ENCODE measurements at places on chromosomes 5 and 9.

- no peak for DNase-seq
Measured at GRCh38 chr9:100465274-100465673, 7.7 kb upstream of the TMEFF1 start.

- no peak for DNase-seq
Measured at GRCh38 chr5:2378108-2378507, 373.4 kb downstream of the IRX2 start.

DNA sequence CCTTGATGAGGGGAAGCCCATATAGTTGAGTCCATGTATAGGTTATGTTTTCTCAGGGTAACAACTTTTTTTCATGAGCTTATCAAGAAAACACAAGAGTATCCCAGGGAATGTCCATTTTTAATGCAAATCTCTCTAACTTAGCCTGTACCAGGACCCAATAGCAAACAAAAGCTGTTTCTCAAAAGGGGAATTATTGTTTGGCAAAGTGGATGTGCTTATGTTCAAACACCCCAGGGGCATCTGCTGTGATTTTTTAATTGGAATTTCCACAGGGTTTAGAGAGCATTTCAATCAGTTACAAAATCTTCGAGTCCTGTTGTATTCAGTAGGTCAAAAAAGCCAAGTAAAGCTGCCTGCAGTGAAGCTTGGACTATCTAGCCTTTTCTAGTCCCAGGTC lies 33.4 kb upstream of the CSNK1G3 start:
- no peak for DNase-seq

DNA sequence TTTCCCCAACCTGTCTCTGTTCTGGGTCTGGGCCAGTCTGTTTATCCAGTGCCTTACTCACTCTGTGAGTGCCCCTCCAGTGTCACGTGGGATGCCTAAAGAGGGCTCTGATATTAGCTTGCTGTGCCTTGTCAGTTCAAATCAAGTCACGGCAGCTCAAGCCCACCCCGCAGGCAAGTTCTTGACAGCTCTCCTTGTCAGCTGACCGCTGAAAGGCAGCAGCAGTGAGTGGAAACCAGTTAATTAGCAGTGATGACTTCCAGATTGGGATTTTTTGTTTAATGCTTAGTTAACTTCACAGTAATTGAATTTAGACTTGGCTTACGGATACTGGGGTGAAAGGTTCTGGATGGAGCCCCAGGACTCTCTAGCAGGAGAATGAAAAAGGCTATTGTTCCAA lies 210.1 kb downstream of the PSAT1 start:
- no peak for DNase-seq

- DNase-seq = no peak
Measured at GRCh38 chr5:7018198-7018597, 305.0 kb downstream of the TENT4A start.

DNA sequence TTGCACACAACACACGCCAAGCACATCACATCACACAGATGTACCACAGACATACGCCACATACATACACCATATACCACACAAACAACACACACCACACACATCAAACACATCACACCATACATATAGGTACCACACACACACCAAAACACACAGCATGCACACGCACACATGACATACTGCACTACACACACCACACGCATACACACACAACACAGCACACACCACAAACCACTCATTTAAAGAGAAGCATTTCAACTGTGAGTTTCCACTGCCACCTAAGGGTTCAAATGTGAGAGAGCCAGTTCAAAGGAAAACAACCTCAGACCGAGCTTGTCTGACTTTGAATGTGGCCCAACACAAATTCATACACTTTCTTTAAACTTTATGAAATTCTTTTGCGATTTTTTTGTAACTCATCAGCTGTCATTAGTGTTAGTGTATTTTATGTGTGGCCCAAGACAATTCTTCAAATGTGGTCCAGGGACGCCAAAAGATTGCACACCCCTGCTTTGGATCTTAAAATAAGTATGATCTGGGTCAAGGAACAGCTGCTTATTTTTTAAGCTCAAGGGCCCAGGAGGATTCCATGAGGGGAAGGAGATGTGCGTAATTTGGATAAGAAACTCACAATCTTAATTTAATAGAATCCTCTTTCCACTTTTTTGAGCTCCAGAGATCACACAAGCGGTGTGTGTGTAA lies 494.6 kb downstream of the GADD45G start:
- no peak for DNase-seq

- no peak for DNase-seq
Measured at GRCh38 chr9:77988630-77989029, 43.0 kb downstream of the GNAQ start.

DNA sequence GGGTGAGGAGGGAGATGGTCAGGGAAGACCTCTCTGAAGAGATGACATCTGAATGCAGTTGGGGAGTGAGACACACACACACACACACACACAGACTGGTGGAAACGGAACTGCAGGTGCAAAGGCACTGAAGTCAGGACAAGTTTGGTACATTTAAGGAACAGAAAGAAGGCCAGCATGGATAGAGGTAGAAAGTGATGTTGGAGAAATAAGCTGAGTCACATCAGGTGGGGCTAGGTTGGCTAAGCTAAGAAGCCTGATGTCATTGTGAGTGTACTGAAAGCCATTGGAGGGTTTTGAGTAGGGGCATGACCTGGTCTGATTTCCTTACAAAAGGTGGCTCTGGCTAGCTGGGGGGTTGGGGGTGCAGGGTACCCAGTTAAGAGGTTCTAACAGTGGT lies 3.1 kb downstream of the BSPRY start:
- no peak for DNase-seq

GRCh38 chr5:639253-639530 lies 27.1 kb downstream of the CEP72 start:
- DNase-seq = no peak

- DNase-seq = no peak
Measured at GRCh38 chr9:127628758-127629467, 16.8 kb downstream of the STXBP1 start.

DNA sequence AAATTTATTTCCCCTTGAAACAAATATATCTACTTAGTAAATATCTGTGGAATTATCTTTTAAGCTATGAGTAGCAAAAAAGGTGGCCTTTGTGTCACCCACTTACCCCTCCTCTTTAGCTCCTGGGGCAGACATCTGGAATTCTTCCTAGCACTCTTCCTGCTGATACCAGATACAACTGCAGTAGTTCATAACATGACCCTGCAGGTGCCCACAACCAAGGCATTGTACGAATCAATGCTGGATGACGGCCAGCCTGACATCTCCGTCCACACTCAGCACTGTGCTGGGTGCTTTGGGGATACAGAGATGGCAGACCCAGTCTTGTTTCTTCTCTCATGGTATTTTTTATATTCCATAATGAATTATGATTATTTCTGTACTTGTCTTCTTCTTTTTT lies 152.3 kb downstream of the GOLPH3 start:
- DNase-seq = no peak

GRCh38 chr5:114148253-114148652 lies 213.6 kb upstream of the KCNN2 start:
- no peak for DNase-seq

DNA sequence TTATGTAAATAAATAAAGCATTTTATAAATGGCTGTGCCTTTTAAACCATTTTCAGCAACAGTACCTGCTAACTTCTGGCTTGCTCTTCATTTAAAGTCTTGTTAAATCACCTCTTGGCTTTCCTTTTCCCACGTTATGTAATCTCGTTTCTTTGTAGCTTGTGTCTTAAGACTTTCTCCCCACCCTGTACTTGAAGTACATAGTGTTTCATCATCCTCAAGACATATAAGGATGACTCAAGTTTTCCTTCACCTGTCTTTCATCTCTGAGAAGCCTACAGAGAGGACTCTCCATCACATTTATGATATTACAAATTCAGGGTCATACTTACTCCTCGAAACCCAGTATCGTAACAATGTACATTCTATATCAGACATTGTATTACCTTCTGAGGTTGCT lies 33.9 kb downstream of the PRELID2 start:
- DNase-seq = no peak

- no peak for DNase-seq
Measured at GRCh38 chr5:31811210-31811609, 172.3 kb downstream of the PDZD2 start.

DNA sequence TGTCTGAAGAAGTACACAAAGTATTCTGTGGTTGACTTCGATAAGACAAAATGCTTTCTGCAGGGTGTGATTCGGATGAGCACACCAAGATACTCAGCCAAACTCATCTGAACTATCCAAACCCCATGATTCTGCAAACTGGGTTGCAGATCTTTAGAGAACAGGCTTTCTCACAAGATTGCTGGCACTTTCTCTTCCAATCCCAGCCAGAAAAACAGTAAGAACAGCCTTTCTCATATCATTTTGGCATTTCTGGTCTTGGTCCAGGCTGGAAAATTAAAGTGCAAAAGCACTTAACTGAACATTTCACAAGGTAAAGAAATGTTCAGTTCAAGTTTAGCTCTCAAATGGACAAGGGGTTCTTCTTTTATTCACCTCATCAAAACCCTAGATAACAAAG lies 269.1 kb downstream of the NR2F1-AS1 start:
- no peak for DNase-seq

Measured in activated CD8-positive, alpha-beta memory T cell treated with anti-CD3 and anti-CD28 coated beads for 48 hours (primary cell).